ENCODE measurements at places on chromosomes 5 and 9.

- DNase-seq: no peak
Measured at GRCh38 chr5:168449166-168449565, 37.1 kb upstream of the RARS1 start.

- DNase-seq: no peak
Measured at GRCh38 chr5:1368236-1368635, 23.3 kb upstream of the CLPTM1L start.

- DNase-seq: no peak
Measured at GRCh38 chr9:77304543-77304942, 127.2 kb downstream of the VPS13A start.

DNA sequence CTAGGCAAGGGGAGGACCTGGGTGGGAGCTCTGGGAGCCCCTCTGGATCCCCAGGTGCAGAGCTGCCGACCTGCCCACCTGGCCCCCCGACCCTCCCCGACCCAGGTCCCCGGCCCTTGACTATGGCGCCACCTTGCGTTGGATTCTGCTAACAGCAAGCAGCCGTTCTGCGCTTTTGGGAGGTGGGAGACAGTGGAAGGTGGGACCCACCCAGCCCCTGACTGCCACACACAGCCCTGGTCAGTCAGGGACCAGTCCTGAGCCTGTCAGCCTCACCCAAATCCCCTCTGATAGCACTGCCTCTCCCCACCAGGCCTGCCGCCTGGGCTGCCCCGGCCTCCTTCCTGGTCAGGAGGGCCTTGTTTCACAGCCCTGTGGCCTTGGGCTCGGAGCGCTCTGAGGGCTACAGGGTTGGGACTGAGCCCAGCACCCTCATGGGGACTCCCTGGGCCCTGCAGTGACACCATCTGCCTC is 77.9 kb downstream of the HMCN2 start:
- DNase-seq: no peak

GRCh38 chr5:88602584-88602983 is 280.4 kb downstream of the MEF2C start:
- no peak for DNase-seq

- DNase-seq: peak; percentile 23
Measured at GRCh38 chr9:21317956-21318923, 13.1 kb upstream of the IFNA5 start.

GRCh38 chr9:127557998-127558546 is 54.0 kb upstream of the STXBP1 start:
- no peak for DNase-seq

- no peak for DNase-seq
Measured at GRCh38 chr9:15714746-15715145, 161.9 kb downstream of the CCDC171 start.

- peak; percentile 64 for DNase-seq
Measured at GRCh38 chr5:1003296-1003937, 5.2 kb upstream of the NKD2 start.

GRCh38 chr5:109693535-109694400 is 4.0 kb downstream of the MAN2A1 start:
- peak; percentile 22 for DNase-seq

DNA sequence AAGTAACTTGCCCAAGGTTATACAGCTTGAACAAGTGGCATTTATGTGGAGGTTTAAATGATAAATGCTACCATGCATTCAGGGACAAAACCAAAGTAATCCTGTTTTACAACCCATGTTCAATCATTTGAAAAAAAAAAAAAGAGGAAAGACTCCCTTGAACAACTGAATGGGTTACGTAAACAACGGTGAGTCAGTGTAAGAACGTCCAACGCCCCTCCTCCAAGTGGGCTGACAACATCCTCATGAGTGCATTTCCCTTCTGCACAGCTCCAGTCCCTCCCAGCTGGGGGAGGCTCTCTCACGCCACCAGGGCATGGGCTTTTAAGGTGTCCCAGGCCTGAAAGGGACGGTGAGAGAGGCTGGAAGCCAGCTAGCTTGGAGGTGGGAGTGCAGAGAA is 90.0 kb downstream of the PRRT1B start:
- DNase-seq: peak; percentile 86

DNA sequence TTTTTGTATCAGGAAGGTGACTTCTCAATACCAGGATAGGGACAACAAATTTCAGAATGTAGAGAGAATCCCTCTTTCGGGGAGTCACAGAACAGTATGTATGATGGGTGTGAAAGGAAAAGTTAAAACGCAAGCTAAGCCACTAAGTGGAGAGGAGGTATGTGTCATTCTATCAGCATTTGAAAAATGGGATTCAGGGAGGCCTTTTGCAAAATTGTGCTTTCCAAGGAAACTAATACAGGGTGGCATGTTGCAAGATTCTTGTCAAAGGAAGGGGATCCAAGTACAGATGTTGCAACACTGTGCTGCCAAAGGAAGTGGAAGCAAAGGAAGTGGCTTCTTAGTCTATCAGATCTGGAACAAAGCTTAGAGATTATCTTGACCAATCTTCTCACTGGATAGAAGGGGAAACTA is 12.6 kb upstream of the TNIP1 start:
- DNase-seq: peak; percentile 97

DNA sequence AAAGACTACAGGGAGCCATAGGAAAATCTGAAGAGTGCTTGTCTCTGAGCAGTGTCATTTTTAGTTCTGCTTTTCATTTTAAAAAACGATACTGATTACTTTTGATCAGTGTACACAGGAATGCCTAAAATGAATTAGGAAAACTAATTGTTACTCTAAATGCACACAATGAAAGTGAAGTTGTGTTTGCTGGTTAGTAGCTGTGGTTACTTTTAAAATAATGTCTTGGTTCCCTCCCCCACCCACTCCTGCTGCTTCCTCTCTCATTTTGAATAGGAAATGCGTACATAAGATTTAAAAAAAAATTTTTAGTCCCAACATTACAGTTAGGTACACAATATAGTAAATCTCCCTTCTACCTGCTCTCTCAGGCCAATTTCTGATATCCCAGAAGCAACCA is 47.5 kb upstream of the PLPP1 start:
- no peak for DNase-seq

DNA sequence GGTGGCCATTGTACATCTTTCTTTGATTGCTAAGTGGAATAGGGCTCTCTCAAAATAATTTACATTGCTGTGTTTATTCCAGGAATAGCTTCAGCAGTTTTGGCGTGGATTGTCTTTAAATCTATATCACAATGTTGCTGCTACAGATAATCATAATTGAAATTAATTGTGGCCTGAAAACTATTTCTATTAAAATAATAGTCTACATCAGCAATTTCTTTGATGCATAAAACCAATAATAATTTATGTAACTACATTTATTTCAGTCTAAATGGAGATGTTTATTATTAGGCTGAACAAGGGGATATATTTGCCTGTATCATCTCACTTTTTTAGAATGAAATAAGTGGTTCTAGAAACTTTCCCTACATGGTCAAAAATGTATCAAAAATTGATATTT is 456.0 kb upstream of the CTNND2 start:
- no peak for DNase-seq

DNA sequence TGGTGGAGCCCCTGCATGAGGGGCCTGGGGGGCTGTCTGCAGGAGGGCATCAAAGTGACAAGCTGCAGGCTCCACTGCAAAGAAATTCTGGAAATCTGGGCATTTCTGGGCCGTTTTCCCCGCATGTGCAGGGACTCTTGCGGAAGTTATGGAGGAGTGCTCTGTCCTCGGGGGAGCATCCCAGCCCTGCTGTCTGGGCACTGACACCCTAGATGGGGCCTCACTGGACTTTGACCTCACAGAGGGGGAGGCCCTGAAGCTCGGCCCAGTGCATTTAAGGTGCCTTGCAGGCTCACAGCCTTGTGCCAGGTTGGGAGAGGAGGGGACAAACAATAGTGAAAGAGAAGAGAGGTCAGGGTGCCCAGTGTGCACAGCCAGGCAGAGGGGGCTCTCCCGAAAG is 35.4 kb downstream of the LHX3 start:
- no peak for DNase-seq

- DNase-seq: no peak
Measured at GRCh38 chr5:177531209-177531940, 14.6 kb upstream of the DDX41 start.

GRCh38 chr5:168132241-168132641 is 159.2 kb upstream of the WWC1 start:
- peak; percentile 36 for DNase-seq

GRCh38 chr9:20307621-20308020 is 314.7 kb downstream of the MLLT3 start:
- DNase-seq: no peak

DNA sequence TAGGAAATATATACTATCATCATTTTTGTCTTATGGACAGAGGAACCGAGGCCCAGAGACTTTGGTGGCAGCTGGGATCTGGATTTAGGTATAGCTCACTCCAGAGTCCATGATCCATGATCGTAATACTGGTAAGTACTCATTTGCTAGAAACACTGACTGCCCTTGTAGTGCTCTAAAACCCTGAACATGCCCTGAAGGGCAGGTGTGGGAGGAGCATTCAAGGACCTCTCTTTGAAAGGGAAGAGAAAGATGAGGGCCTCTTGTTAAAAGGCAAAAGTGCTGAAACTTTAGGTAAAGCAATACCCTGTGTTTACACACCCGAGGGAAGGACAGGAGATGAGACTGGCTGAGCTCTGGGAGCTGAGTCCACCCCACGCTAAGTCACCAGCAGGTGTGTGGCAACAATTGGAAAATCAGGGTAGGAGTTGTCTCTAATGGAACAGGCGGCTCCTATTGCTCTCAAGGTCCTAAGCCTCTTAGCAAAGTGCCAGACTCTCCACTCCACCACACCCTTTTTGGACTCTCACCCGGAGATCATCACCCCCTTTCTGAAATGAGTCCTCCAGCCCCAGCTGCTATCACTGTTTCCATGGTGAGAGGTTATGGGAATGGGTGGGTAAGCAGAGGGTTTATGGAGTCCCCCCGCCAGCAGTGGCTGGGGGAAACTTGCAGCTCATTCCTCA is 34.8 kb downstream of the TRPC7 start:
- no peak for DNase-seq

DNA sequence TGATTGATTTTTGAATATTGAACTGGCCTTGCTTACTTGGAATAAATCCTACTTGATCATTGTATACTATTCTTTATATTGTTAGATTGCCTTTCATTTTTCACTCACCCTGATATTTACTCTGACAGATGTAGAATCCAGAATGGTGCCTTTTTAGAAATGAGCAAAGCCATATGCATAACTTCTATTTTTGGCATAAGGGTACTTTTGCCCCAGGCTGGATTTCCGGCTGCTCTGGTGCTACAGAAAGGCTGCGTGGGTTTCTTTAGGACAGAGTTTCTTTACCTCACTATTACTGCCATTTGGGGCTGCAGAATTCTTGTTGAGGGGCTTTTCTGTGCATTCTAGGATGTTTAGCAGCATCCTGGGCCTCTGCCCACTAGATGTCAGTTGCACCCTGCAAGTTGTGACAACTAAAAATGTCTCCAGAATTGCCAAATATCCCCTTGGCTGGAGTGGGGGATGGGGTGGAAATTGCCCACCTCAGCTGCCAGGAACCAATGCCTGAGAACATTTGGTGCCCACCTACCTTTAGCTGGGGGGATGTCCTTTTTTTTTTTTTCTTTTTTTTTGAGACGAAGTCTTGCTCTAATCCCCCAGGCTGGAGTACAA is 50.1 kb downstream of the SLC36A1 start:
- no peak for DNase-seq

- no peak for DNase-seq
Measured at GRCh38 chr9:111443454-111443853, 40.7 kb downstream of the ECPAS start.

DNA sequence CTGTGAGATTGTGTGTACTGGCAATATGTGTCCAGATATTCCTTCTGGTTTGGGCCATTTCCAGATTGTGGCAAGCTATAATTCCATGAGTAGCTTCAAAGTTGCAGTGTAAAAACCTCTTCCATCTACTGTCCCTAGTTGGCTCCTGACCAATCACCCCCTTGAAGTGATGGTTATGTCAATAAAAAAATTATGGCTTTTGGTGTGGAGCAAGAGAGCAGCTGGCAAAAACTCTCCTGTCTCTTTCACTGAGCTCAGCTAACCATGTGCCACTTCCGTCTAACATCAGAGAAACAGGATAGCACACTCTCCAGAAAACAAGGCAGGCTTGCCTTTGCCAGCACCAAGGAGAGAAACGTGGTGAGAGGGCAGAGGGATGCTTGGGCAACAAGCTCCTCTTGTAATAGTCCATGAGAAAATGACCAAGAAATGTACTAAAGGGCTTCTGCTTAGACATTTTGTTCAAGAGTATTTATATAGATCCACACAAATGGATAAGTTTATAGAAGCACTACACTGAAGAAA is 914.4 kb upstream of the SEMA6A start:
- DNase-seq: no peak

GRCh38 chr9:129377931-129378661 is 200.0 kb upstream of the IER5L start:
- DNase-seq: no peak

GRCh38 chr9:5364294-5365024 is 24.8 kb upstream of the RLN1 start:
- DNase-seq: no peak

- no peak for DNase-seq
Measured at GRCh38 chr5:136199408-136199807, 6.4 kb upstream of the SMIM32 start.

GRCh38 chr5:39448506-39449128 is 23.8 kb upstream of the DAB2 start:
- no peak for DNase-seq

DNA sequence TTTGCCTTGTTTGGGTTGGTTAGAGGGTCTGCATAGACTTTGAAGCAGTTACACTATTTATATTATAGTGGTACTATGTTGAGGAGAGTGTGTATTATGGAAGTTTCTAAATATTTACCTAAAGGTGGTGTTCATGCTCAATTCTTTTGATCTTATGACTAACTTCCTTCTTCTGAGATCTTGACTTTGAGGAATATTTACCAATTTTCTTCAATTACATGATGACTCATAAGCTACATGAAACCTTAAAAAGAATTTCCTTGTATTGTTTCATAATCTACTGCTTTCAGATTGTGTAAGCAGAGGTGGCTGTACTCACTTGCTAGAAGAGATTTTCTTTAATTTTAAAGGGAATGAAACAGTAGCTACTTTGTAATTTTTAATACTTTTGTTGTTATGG is 276.1 kb downstream of the TAF11L14 start:
- DNase-seq: no peak

DNA sequence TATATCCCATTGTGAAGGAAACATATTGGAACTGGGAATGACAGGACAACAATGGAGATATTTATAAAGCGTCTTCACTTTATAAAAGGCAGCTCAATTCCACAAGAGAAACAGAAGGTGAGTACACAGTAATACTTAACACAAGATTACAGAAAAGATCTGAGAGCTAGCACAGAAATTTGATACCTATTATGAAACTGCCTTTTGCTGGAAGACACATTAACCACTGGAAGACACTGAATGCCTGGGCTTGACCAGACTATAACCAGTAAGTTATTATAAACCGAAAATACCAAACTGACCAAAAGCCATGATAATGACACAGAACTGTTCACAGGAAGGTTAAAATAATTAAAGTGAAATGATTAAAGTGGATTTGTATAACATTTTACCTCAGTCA is 195.4 kb downstream of the NR2F1-AS1 start:
- no peak for DNase-seq

DNA sequence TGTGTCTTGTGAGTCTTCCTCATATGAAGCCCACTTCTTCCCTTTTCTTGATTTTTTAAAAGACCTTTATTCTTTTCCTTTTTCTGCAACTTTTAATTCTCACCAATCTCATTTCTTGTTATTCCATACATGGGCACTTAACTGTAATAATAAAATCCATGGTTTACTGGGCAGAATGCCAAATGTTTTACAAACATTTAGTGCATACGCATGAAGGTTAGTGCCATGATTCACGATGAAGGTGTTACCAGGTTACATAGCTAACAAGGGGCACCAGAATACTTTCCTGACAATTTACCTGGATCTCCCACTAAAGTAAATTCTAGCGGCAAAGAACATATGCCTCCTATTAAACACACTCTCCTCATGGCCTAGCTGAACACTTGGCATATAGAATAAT is 28.5 kb downstream of the MAN2A1 start:
- no peak for DNase-seq
